CD14-positive monocyte (primary cell): ENCODE measurements at places on chromosomes 2 and 18. TPM values are rescaled to one million over a fixed set of nuclear protein-coding genes. Genes with fewer than 3 reads are reported as not detected.

Gene CHN1
- polyA plus RNA-seq: not detected

DNA sequence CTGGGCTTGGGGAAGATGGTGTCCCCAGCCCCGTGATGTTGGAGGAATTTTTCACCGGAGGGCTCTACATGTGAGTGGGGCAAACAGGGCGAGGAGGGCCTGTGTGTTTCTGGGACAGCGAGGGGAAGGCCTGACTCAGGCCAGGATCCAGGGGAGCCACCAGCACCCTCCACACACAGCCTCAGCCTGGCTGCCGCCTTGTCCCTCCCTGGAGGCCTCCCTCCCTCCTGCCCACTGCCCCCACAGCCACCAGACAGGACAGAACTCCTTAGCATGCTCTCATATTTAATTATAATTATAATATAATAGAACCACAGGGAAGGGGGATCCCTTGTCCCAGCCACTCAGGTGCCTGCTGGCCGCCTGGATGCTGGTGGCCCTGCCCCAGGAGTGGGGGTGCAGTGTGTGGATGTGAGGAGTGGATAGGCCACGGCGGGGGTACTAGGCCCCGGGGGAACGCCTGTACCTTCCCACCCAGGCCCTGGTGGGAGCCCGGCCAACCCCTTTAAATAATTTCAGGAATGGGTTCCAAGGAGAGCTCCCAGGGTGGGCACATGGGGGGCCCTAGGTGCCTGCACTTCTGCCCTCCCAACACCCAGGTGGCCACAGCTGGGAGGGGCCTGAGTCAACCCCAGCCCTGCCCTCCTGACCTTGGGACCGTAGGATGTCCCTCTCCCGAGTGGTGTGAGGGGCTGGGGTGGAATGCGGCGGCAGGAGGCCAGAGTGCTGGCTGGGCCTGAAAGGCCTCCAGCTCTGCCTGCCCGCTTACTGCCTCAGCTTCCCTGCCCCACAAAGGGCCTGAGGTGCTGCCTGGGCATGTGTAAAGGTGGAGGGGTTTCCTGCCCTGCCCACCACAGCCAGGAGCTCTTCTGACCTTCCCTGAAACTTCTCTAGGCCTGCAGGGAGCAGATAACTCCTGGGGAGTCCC, 8.8 kb downstream of the PDCD1 start:
- no peak for DNase-seq

- DNase-seq: no peak
These were observed 47.6 kb downstream of the RNF152 start for GRCh38 chr18:61845197-61845596.

DNA sequence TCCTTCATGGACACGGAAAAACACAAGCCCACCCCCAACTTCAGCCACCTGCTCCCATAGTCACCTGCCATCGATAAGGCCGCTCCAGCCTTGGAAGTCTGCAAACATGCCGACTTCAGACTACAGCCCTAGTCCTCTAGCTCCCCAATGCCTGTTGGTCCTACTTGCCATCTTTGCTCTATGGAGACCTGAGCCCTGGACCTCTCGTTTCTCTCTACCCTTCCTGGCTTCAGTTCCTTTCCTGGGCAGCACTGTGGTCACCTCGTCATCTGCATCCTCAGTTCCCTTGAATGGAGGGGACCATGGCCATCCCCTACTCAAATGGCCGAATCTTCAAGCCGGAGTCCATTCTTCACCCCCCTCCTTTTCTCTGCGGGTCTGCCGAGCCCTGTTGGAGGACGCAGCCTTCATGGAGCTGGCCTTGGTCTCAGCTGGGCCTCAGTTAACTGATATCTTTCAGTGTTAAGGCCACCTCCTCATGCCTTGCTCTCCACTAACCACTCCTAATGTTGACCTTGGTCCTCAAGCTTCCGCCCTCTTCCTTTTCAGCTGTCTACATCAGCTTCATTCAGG, 47.7 kb upstream of the GBX2 start:
- no peak for DNase-seq
